ENCODE measurements at places on chromosomes 16 and 17.

DNA sequence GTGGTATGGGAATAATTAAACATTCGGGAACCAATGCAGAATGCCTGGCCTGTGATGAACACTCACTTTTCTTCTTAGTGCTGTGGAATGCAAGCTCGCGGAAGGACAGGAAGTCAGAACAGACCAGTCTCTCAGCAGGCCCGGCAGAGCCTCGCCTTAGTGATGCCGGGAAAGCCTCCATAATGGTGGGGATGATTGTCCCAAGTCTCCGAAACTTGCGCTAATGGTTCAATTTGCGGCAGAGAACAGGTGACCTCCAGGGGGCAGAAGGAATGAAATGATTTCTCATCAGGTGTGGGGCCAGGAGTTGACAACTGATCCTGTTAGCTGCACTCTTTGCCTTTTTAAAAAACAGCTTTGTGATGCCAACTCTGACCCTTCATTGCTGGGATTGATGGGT lies 170.6 kb downstream of the GSG1L start:
- DNase-seq, result no peak

GRCh38 chr17:15278924-15279477 lies 13.9 kb upstream of the PMP22 start:
- DNase-seq, result no peak

DNA sequence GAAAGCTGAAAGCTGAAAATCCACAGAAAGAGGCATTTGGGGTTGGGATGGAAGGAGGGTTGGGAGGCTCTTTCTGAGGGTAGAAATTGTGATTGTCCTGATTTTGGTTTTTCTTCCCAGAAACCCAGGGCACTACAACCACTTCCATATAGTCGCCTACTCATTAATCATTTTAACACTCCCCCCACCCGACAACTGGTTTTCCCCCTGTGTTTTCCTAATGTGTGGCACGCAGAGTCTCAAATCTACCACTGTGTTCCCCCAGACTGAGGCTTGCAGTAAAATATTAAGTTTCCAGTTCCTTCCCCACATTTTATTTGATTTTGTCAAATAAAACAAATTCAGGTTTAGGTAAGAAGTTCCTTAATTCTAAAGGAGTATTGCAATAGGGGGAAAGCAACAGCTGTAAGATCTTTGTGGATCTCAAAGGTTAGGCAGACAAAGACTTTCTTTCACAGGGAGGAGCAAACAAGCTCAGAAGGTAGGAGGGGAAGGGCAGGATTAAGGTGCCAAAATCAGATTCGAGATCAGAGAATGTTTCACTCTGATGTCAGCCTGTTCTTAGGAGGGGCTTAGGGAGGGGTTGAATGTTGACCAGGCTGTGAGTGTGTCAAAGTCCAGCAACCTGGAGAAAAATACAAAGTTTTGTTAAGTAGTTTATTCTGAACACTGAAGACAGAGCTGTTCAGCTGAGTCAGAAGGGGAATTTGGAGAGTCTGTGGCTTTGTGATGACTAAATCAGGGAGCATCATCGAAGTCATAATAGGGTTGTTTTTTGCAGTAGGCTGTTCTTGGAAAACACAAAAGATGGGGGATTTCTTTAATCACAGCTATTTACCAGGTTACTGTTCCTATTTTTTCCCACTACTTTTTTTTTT lies 3.6 kb downstream of the ZNF267 start:
- DNase-seq, result peak; percentile 62

GRCh38 chr17:50184611-50185398 lies 16.6 kb downstream of the COL1A1 start:
- DNase-seq, result peak; percentile 14

- no peak for DNase-seq
These were observed 121.5 kb downstream of the ZFHX3 start for GRCh38 chr16:72926177-72927070.

DNA sequence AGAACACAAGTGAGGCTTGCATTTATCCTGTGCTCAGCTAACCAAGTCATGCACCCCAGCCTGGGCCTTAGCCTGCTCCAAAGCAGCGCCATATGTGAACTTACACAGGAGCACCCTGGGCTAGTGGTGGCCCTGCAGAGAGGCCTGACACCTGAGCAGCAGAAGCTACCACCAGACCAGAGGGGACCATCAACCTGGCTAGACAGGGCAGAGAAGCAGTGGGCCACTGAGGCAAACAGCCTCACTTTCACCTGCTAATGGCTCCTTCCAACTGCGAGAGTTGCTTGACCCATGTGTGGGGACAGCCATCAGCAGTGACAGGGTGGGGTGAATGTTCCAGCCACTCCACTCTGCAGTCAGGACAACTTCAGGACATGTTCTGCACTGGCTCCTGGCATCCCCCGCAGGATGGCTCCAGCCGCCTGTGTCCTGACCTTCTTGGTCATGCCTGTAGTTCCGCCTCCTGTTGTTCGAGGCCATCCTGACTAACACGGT lies 2.9 kb upstream of the C16orf95 start:
- DNase-seq, result no peak
